ENCODE measurements at places on chromosomes 12 and 14. TPM values are rescaled to one million over a fixed set of nuclear protein-coding genes. Genes with fewer than 3 reads are reported as not detected.

GRCh38 chr14:89352976-89353765 lies 63.9 kb downstream of the FOXN3 start:
- DNase-seq: no peak

GRCh38 chr12:67826946-67827720 lies 162.1 kb upstream of the IFNG-AS1 start:
- no peak for DNase-seq

DNA sequence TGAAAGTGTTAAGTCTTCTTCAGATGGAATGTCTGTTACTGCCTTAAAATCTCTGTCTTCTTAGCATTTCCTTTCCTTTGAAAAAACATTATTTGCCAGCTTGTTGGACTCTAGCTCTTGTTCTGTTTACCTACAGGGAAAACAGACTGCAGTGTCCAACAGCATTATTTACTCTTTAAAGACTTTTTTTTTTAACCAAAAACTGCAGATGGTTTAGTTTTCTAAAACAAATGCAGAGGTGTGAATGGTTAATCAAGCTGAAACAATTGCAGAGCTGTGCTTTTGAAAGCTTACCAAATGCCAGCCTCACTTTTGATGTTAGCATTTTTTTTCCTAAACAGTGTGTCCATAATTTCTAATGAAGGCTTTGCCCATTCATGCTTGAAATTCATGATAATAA lies 323.3 kb downstream of the TMEM117 start:
- no peak for DNase-seq

GRCh38 chr14:30657606-30658163 lies 35.6 kb downstream of the SCFD1 start:
- no peak for DNase-seq

- DNase-seq: no peak
Observed at GRCh38 chr14:104319491-104320241, 181.3 kb downstream of the KIF26A start.

DNA sequence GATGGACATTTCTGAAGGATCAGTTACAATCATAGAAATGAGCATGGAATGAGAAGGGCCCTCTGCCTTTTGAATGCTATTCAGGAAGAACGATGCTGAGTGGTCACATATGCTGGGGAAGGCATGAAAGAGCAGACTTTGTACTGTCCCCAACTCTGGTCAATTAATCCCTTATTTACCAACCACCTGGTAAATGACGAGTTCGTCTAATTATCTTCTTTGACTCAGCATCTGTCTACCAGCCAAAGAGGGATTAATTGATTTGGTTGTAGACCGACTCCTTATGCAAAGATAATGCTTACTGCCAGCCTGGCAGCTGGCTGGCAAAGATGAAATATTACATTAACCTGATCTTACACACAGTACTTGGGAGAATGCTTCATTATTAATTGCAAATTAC lies 152.2 kb downstream of the CHST11 start:
- no peak for DNase-seq

DNA sequence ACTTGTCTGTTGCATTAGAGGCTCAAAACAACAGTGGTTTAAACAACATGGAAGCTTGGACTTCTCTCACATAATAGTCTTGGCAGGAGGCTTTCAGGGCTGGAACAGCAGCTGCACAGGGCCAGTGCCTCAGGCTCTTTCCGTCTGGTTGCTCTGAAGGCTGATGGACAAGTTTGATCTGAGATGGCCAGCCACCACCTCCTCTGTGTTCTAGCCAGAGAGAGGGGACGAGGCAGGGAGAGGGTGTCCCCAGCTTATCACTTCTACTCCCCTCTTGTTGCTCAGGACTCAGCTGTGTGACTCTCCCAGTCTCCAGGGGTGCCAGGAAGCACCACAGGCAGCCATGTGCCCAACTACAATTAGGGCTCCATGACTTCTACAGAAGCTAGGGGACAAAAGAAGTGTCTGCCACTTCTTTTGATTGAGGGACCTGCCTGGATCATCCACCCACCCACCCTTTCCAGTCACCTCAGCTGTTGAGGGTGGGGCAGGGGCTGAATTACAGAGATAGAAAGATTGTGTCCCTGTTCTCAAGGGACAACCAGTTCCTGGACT lies 46.6 kb downstream of the SMIM41 start:
- DNase-seq: no peak

DNA sequence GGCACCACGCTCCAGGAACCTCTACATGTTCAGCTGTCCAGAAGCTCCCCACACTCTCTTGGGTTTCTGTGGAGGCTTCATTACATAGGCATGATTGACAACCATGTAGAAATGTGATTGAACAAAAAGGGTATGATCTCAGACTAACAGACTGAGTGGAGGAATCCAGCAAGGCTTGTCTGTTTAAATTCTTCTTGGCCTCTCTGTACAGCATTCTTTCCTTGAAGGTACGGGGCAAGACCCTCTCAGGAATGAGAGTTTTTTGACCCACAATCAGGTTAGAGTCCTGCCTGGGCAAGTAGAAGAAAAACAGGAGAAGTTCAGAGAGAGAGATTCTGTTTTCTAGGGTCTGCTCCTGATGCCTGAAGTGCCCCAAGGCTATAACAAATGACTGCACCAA lies 40.9 kb downstream of the SRGAP1 start:
- DNase-seq: no peak

DNA sequence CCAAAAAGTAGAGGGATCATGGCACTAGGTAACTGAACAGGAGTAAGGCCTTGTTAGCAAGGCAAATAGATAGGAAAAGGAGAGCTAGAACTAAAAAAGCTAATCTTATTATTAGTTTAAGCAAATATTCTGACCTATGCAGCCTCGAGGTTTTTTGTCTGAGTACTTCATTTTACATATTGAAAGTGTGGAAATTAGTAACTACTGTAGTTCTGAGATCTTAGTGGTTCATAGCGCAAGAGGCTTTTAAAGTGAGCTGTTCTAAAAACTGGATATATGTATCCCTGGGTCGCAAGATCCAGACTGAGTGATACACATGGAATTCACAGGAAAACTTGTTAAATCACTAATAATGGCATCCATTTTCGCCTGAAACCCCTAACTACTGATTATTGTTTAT lies 411.0 kb upstream of the SOX5 start:
- no peak for DNase-seq

- DNase-seq: no peak
Observed at GRCh38 chr12:76680940-76681339, 83.0 kb upstream of the ZDHHC17 start.

DNA sequence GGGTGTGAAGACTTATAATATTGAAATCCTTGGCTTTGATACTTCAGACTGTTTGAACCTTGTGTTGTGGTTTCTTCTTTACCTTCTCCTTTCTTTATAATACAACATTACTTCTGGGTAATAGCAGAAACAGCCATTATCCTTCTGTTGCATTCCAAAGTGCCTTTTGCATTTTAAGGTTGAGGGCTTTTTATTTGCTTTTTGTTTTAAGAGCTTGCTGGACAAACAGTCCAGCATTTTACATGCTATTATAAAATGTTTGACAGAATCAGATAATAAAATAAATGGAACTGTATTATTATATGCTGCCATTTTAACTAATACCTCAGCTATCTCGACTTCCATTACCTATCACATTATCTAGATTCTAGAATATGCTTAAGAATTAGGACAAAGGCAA lies 14.0 kb downstream of the RNF34 start:
- DNase-seq: no peak

DNA sequence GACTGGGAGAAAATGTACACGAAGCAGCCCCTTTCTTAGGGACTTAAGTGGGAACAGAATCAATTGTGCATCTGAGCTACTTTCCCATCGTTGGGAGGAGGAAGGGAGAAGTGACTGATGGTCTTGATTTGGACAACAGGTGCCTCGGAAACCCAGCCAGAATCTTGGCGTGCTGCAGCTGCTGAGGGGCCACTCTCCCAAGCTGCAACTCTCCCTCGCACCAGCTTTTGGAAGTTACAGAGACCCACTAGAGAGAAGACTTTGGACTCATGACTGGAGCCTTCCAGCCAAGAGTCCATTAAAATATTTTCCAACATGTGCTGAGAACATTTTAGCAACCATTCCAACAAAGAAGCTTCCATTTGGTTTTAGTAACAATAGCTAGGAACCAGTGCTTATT lies 52.3 kb downstream of the GNS start:
- no peak for DNase-seq

DNA sequence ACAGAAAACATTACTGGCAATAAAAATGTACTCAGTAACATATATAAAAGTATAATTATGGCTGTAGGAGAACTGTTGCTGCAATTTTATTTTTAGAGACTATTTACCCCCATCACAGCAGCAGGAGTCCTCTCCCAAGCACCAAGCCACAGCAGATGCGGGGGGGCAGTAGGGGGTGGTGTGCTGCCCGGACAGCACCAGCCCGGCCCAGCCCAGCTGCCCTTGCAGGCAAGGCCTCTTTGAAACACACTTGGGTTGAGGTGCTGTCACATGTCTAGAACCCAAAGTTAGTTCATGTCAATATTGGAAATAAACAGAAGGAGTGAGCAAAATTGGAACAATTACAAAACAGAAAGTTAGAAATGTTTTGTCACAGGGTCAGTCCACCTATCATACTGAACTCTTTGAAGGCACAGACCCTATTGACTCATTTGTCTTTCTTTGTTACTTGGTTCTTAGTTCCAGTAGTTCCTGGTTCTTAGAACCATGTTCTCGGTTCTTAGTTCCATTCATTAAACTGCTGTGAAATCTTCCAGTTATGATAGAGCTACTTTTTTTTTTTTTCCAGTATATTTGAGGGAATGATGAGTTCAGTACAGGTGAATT lies 22.7 kb downstream of the CCNK start:
- no peak for DNase-seq

DNA sequence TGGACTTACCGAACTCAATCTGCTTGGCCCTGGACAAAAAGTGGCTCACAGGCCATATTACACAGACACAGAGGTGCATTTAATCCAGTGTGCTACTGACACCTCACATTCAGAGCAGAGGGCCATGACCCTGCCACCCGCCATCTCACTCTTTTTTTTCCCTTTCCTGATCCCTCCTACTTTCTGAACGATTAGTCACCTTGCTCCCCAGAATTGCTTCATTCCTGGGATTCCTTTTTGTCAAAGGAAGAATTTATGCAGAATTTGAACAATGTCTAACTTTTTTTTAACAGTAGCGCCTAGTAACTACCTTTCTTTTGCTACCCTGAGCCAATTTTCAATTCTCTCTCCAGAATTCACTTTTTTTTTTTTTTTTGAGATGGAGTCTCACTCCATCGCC lies 4.6 kb downstream of the PKP2 start:
- no peak for DNase-seq

DNA sequence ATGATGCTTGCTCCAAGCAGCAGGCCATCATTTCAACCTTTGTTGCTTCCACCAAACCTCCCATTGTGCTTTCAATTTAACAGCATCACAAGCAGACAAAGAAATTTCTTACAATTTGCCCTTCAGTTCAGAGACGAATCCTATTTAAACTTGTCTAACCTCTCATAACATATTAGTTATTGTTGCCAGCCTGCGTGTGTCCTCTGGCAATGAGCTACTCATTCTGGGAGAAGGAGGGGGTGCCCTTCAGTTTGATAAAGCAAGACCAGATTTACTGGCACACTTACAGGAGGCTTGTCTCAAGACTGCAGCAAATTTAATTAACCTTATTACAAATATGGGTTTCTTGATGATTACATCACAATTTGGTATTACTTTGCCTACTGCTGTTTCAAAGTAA lies 203.6 kb upstream of the SOX5 start:
- DNase-seq: no peak

DNA sequence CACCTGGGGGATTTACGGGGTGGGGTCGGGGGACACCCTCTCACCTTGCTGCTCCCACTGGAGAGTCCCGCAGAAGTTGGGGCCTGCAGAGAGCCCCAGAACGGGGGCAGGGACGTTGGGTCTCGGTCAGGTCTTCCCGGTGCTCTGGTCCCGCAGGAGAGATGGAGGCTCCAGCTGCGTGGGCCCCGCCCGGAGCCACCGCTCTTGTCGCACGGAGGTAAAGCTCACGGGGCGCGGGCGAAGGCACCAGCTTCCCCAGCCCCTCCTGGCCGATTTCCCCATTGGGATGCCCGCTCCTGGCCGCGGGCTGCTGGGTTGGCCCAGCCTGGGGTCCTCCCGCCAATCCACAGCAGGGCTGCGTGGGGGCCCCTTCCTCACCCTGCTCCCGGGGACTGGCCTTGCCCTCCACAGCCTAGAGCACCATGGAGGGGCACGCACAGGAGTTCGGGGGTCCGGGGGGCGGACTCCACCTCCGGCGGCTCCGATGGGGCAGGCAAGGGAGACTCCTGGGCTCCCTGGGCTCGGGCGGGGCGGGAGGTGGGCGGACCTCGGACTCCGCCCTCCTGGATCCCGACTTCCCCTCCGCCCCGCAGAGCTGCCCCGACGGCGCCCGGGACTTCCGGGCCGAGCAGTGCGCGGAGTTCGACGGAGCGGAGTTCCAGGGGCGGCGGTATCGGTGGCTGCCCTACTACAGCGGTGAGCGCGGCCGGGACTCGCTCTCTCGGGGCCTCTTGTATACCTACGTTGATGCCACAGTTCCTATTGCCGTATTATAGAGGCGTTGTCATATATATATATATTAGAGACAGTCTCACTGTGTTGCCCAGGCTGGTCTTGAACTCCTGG lies 8.4 kb downstream of the PAPLN start:
- peak; percentile 38 for DNase-seq

The CLEC1B gene
- polyA plus RNA-seq: not detected

The TSHR gene
- polyA plus RNA-seq: not detected

The CACNA1C gene
- 0.36 TPM for polyA plus RNA-seq

The LDHB gene
- polyA plus RNA-seq: 315 TPM

The ADAMTS20 gene
- not detected for polyA plus RNA-seq

The SERPINA12 gene
- not detected for polyA plus RNA-seq

The LRRC10 gene
- not detected for polyA plus RNA-seq

The IFI27L2 gene
- polyA plus RNA-seq: 103 TPM
